Neural progenitor cell (in vitro differentiated cells): ENCODE measurements at places on chromosomes 3 and 15. TPM values are rescaled to one million over a fixed set of nuclear protein-coding genes. Genes with fewer than 3 reads are reported as not detected.

Gene HDGFL3
- total RNA-seq, result 92.0 and 231 TPM in 2 replicates

Gene SLC28A1
- not detected in 2 replicates for total RNA-seq

DNA sequence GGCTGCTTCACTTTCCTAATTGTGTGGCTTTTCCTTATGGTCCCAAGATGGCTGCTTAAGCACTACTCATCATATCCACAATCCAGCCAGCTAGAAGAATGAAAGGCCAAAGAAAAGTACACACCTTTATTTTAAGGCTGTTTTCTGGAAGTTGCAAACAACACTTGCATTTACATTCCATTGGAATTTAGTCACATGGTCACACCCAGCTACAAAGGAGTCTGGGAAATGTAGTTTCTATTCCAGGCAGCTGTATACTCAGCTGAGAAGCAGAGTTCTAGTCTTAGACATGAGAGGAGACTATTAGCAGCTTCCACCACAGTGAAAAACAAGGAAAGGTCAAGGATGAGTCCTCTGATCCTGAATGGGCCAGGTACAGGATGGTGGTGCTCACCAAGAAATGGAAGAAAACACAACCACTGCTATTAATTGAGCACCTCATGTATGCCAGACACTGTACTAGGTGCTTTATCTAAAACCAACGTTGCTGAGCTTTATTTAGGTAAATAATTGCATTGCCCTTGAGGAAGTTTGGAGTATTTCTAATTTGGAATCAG, 28.0 kb upstream of the ATG7 start:
- DNase-seq, result no peak
- no peaks in the 10 kb centered on the region for H3K36me3 ChIP-seq
- no peak overlapping the region for H3K27ac ChIP-seq

- no peak overlapping the region for H3K4me3 ChIP-seq
- peaks cover 61% of the 10 kb centered on the region for H3K4me1 ChIP-seq
- H3K36me3 ChIP-seq, result no peaks in the 10 kb centered on the region
Measured at GRCh38 chr3:133466531-133467386, 66.9 kb downstream of the BFSP2 start.

- H3K4me3 ChIP-seq, result peak overlapping the region; percentile 70
- H3K27me3 ChIP-seq, result peaks cover 22% of the 10 kb centered on the region
- H3K4me1 ChIP-seq, result peaks cover 22% of the 10 kb centered on the region
- H3K36me3 ChIP-seq, result no peaks in the 10 kb centered on the region
Measured at GRCh38 chr3:73623346-73623745, 1.4 kb downstream of the PDZRN3 start.

DNA sequence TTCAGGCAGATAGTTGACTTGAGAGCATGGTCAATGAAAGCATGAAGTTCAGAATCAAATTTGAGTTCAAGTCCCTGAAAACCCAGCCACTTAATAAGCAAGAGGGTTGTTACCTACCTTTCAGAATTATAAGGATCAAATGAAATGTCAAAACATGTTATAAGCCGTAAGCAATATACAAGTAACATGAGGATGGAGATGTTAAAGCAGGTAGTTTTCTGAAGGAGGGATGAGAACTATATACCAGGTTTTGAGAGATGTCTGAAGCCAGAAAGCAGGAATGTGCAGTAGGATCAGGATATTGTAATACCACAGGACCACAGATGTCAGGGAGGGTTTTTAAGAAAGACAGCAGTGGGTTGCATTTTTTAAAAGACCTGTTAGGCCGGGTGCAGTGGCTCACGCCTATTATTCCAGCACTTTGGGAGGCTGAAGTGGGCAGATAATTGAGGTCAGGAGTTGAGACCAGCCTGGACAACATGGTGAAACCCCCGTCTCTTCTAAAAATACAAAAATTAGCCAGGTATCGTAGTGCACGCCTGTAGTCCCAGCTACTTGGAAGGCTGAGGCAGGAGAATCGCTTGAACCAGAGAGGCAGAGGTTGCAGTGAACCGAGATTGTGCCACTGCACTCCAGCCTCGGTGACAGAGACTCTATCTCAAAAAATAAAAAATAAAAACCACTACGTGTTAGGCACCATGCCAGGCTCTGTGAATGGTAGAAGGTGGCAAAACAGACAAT, 6.9 kb upstream of the EIF3J start:
- H3K27me3 ChIP-seq, result no peaks in the 10 kb centered on the region
- no peak overlapping the region for H3K4me3 ChIP-seq
- H3K27ac ChIP-seq, result peak overlapping the region; percentile 80
- no peaks in the 10 kb centered on the region for H3K4me1 ChIP-seq
- peaks cover 9% of the 10 kb centered on the region for H3K36me3 ChIP-seq

GRCh38 chr3:17478673-17479072, 263.8 kb downstream of the TBC1D5 start:
- H3K4me3 ChIP-seq, result no peak overlapping the region
- no peaks in the 10 kb centered on the region for H3K27me3 ChIP-seq
- no peaks in the 10 kb centered on the region for H3K4me1 ChIP-seq
- no peaks in the 10 kb centered on the region for H3K36me3 ChIP-seq
- H3K27ac ChIP-seq, result no peak overlapping the region
